Cerebellum (tissue), 4 donors: ENCODE measurements at places on chromosomes 16 and 17. TPM values are rescaled to one million over a fixed set of nuclear protein-coding genes. Genes with fewer than 3 reads are reported as not detected.

Gene CNGB1
- total RNA-seq: 3.0 TPM

Gene CHST6
- total RNA-seq: 3.1 TPM

Gene EXOC3L1
- 2.1 TPM for total RNA-seq

Gene PROCA1
- total RNA-seq: 6.1 TPM

Gene SMIM36
- not detected for total RNA-seq

Gene KRTAP1-1
- not detected for total RNA-seq

Gene LLGL2
- total RNA-seq: 1.1 TPM

Gene TRAF4
- 32.8 TPM for total RNA-seq

Gene TTLL6
- 0.09 TPM for total RNA-seq

Gene PYY
- total RNA-seq: not detected

Gene ZSCAN10
- not detected for total RNA-seq

Gene ZNF200
- total RNA-seq: 12.7 TPM

Gene TMEM106A
- 4.4 TPM for total RNA-seq

Gene SCPEP1
- 4.9 TPM for total RNA-seq

Gene SLC2A4
- 0.18 TPM for total RNA-seq

Gene SPATA22
- total RNA-seq: 0.64 TPM

Gene GDPD1
- total RNA-seq: 31.8 TPM

Gene HOXB3
- not detected for total RNA-seq

Gene BCO1
- total RNA-seq: 0.27 TPM

Gene GNG13
- total RNA-seq: not detected

Gene PERCC1
- total RNA-seq: not detected

Gene HBA1
- total RNA-seq: 1,023 TPM

Gene NAGS
- 0.64 TPM for total RNA-seq

Gene C1QL1
- total RNA-seq: 4.3 TPM

Gene TRIM16
- total RNA-seq: 23.3 TPM

Gene MMD
- total RNA-seq: 57.8 TPM

Gene PRR29
- total RNA-seq: 2.5 TPM

Gene CCDC200
- not detected for total RNA-seq

Gene RASD1
- total RNA-seq: 10.1 TPM

Gene GALR2
- not detected for total RNA-seq

Gene TMIGD1
- not detected for total RNA-seq

Gene HOXB5
- total RNA-seq: not detected

Gene GNAO1
- total RNA-seq: 71.6 TPM

Gene PRR35
- 2.7 TPM for total RNA-seq

Gene DNAH9
- 5.4 TPM for total RNA-seq

Gene ZDHHC1
- total RNA-seq: 6.8 TPM

Gene SPIRE2
- total RNA-seq: 24.0 TPM

Gene KIF2B
- not detected for total RNA-seq

Gene GCGR
- total RNA-seq: not detected

Gene ODAD4
- 3.7 TPM for total RNA-seq

Gene RPTOR
- 28.4 TPM for total RNA-seq

Gene ATP2A3
- 2.0 TPM for total RNA-seq

Gene SOCS1
- 3.2 TPM for total RNA-seq

Gene TEDC2
- 5.9 TPM for total RNA-seq

Gene FBXL19
- 32.3 TPM for total RNA-seq

Gene PLEKHM1
- 24.7 TPM for total RNA-seq

Gene ZG16
- 0.09 TPM for total RNA-seq

Gene SYT17
- 4.6 TPM for total RNA-seq

Gene KCNG4
- not detected for total RNA-seq
